ENCODE measurements at places on chromosomes 1 and 21. TPM values are rescaled to one million over a fixed set of nuclear protein-coding genes. Genes with fewer than 3 reads are reported as not detected.

KRTAP10-12 gene
- polyA plus RNA-seq = not detected

AMY1C gene
- polyA plus RNA-seq = not detected

CD48 gene
- polyA plus RNA-seq = 129 TPM

KPRP gene
- not detected for polyA plus RNA-seq

BCL10 gene
- polyA plus RNA-seq = 47.0 TPM

NPR1 gene
- not detected for polyA plus RNA-seq

SUSD4 gene
- 0.29 TPM for polyA plus RNA-seq

UBL4B gene
- not detected for polyA plus RNA-seq

FBLIM1 gene
- polyA plus RNA-seq = not detected

KCNE1 gene
- polyA plus RNA-seq = not detected

CSF3R gene
- 1.9 TPM for polyA plus RNA-seq

Data from IgD-negative memory B cell (primary cell).